ENCODE measurements at places on chromosomes 6 and 20.

- no peak for DNase-seq
Measured at GRCh38 chr6:80618953-80619352, 512.5 kb downstream of the BCKDHB start.

GRCh38 chr6:51570168-51570921 lies 517.1 kb downstream of the PKHD1 start:
- no peak for DNase-seq

DNA sequence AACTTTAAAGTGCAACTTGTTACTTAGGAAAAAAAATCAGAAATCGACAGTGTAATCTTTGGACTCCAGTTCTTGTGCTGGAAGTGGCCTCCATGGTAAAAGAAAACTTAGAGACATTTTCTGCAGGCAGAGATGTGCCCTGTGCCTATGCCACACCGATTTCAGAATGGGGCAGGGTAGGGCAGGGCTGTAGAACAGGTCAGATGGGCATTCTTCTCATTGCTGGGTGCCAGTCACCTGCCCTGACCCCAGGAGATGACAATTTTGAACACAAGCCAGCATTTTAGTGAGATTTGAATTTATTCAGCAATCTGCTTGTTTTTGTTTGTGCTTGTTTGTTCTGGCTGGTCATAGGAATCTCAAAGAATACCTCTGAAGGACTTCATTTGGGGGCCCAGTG lies 63.3 kb downstream of the SASH1 start:
- no peak for DNase-seq

GRCh38 chr20:57769756-57770155 lies 59.9 kb upstream of the PMEPA1 start:
- DNase-seq, result no peak

GRCh38 chr6:37391120-37391519 lies 37.3 kb downstream of the RNF8 start:
- no peak for DNase-seq

GRCh38 chr6:80503660-80504059 lies 397.2 kb downstream of the BCKDHB start:
- no peak for DNase-seq

DNA sequence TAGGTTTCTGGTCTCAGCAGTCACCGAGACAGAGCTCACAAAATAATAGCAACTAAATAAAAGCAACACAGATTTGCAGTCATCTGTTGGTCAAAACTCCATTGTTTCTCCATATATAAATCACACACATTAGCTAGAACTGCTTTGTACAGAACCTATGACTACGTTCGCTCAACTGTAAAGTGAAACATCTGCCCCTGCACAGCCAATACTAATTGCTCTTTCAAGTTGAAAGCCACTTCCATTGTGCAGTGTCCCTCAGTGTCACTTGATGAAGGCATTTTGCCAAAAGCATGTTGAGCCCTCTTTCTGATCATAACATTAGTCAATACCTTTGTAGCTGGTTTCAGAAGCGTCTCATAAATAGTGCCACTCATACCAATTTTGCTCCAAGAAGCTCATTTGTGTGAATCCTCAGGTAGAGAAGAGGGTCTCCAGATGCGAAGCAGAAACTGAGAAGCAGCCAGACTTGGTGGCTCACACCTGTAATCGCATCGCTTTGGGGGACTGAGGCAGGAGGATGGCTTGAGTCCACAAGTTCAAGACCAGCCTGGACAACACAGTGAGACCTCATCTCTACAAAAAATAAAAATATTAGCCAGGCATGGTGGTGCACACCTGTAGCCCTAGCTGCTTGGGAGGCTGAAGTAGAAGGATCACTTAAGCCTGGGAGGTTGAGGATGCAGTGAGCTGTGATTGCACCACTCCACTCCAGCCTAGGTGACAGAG lies 68.9 kb downstream of the PERP start:
- DNase-seq, result no peak

GRCh38 chr6:16345449-16346330 lies 107.3 kb downstream of the GMPR start:
- DNase-seq, result peak; percentile 65

- DNase-seq, result no peak
Measured at GRCh38 chr20:56428881-56429280, 16.8 kb downstream of the CASS4 start.

- DNase-seq, result no peak
Measured at GRCh38 chr6:131532580-131533039, 40.4 kb upstream of the ARG1 start.

DNA sequence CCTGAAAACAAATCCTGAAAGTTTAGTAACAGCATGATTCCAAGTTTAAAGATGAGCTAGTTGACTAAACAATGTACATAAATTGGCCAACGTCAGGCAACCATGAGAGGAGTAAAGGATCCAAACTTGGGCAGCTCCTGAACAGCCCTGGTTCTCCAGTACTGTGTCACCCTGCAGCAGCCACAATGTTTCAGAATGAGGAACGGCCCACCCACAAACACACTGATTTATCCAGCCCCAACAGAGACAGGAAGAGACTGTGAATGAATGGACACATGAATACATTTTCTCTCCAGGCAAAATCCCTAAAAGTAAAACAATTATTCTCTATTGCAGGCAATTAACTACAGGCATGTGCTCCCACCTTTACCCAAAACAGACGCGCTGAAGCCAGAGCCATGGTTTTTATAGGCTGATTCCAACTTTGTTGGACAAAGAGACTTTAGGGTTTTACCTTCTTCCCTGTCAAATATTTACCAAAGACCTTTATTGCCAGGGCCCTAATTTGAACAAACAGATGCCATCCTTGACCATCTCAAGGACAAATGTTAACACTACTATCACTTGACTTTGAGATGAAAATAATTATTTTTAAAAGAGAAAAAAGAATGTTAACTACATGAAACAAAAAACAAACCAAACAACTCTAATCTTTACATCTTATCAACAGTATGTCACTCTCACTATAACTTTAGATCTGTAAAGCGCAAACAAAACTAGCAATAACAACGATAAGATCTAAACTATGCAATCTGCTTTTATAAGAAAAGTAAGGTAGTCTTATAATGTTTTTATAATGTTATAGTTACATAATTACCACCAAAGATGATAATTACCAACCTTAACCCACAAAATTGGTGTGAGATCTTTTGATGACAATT lies 22.9 kb downstream of the CNKSR3 start:
- DNase-seq, result no peak

DNA sequence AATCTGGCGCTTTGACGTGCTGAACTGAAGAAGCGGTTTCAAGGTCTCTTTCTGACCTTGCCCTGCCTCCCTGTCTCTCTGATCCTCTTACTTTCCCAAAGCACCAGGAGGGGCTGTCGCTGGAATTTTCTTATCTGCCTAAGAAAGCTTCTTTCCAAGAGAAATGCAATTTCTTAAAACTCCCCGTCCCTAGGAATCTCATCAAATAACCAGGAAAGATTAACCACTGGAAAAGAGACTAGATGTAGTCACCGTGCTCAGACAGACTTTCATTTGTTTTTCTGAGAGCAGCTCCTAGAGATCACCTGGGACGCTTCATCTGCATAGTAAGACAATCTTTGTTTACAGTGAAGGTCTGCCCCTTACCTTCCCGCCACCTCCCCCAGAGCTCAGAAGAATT lies 38.6 kb downstream of the PDYN start:
- DNase-seq, result no peak

- no peak for DNase-seq
Measured at GRCh38 chr20:17172836-17173516, 53.9 kb upstream of the PCSK2 start.

- no peak for DNase-seq
Measured at GRCh38 chr6:151669208-151669560, 138.3 kb upstream of the ESR1 start.

DNA sequence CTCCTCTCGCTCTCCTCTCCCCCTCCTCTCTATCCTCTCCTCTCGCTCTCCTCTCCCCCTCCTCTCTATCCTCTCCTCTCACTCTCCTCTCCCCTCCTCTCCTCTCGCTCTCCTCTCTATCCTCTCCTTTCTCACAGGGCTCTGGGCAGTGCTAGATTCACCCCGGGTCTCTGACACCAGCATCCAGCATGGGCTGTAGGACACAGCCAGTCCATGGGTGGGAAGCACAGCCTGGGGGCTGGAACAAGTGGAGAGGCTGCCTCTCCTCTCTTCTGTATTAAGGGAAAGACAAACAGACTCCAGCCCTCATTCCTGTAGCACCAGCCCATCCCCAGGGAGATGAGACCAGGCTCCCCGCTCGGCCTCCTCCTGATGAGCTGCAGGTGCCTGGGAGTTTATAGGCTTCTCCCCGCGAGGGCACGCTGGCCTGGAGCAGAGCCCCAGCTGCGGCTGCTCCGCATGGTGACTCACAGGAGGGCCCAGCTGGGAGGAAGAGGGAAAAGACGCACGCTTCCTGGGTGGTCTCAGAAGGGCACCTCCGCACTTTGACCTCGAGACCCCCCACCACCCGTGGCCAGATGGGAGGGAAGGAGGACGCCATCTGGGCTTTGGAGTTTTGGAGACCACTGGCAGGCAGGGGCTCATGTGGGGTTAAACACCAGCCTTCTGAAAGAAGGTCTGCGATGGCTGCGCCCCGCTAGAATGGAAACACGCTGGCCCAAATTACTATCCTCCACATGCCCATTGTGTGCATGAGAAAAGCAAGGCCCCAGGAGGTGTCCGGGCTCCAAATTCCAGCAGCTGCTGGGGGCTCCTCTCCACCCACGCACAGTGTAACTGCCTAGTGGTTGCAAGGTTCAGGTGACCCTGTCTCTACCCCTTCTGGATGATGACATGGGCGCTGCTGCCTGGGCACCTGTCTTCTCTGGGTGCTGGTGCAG lies 68.0 kb downstream of the BMP7 start:
- DNase-seq, result no peak

DNA sequence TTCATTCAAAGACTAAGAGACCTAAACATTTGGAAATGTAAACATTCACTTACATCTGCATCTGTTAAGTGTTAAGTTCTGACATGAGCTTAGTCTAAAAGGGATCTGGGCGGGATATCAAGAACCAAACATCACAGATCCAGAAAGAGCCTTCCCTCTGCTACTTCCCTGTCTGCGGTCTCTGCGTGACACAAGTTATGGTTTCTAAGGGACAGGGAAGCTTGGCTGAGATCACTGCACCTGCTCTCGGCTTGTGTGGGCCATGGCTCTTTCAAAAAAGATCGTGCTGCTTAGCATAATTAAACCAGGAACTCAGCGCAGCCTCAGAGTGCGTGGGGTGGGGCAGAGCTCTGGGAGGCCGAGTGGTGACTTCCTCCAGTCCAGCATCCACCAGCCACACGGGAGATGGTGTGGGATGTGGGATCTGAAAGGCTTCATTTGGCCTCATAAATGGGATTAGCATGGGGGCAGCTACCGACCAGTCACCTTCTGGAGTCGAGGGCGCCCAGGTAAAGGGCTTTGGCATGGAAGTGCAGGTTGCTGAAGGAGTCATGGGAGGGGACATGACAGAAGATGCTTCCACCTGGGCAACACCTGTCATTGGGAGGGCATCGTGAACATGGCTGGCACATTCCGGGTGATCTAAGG lies 16.7 kb upstream of the RAMACL start:
- no peak for DNase-seq

DNA sequence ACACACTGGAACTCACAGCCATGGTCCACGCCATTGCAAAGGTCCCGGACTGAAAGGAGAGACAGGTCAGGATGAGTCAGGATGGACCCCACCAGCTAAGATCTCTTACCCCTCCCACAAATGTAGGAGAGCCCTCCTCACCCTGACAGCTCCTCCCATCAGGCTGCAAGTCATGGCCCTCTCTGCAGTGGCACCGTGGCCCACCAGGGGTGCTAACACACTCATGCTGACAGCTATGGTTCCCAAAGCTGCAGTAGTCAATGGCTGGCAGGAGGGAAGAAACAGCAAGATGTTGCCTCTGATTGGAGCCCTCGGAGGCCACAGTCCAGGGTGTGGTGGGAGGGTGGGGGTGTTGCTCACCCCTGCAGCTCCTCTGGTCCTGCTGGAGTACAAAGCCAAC lies 5.7 kb upstream of the RBPJL start:
- DNase-seq, result peak; percentile 88

DNA sequence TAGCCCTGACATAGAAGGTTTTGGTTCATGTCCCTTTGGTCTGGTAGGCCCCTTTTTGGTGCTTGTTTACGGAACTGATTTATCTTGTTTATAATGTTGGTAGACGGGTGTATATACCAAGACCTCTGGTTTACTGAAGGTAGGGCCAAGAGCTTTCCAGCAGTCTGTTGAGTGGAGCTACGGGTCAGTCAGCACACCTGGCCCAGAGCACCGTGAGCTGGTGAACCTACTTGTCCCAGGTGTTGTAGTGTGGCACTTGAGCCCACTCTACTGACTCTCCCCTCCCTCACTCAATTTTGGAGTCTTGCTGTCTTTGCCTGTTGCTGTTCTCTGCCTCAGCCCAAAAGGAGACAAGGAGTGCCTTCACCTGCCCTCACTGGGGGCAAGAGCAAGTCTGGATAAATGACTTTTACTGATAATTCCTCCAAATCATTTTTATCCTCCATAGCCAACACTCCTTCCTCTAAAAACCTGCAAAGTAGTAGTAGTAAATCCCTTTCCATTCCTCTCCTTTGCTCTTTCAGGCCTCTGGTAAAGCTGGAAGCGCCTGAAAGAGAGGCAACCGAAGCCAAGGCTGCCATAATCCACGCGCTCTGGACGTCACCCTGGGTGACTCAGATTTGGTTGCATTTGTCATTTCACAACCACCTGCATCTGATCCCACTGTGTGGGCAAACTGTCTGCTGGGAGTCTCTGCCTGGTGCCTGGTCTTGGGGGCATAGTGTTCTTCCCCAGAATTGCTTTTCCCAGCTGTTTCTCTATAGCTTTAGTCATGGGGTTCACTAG lies 22.2 kb downstream of the RREB1 start:
- no peak for DNase-seq

GRCh38 chr6:390914-391558 lies 516 bp upstream of the IRF4 start:
- no peak for DNase-seq

GRCh38 chr20:32970973-32971300 lies 33.3 kb downstream of the SUN5 start:
- DNase-seq, result no peak

DNA sequence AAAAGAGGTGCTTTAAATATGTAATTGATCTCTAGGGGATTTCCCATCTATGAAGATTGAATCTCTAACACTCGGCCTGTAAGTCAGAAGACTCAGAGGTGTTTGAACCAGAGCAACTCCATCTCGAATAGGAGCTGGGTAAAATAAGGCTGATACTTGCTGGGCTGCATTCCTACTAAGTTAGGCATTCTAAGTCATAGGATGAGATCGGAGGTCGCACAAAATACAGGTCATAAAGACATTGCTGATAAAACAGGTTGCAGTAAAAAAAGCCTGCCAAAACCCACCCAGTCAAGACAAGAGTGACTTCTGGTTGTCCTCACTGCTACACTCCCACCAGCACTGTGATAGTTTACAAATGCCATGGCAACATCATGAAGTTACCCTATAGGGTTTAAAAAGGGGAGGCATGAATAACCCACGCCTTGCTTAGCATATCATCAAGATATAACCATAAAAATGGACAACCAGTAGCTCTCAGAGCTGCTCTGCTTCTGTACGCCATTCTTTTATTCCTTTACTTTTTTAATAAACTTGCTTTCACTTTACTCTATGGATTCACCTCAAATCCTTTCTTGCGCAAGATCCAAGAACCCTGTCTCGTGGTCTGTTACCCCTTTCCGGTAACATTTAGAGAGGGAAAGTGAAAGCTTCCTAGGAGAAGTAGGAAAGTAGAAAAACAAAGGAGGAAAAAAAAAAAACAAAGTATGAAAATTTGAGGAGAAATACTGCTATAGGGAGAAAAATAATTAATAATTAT lies 129.7 kb upstream of the PHACTR1 start:
- no peak for DNase-seq

Measured in HTR-8/SVneo (cell line).